Vein endothelial cell (primary cell): ENCODE measurements at places on chromosomes 5 and 9. TPM values are rescaled to one million over a fixed set of nuclear protein-coding genes. Genes with fewer than 3 reads are reported as not detected.

Gene C9orf153
- total RNA-seq: 0.33 TPM in 1 of 2 replicates, not detected in the other

Gene NUTM2F
- total RNA-seq: not detected in 2 replicates

Gene PTGDS
- not detected in 2 replicates for total RNA-seq

Gene WDR41
- total RNA-seq: 59.5 and 73.2 TPM in 2 replicates

Gene IFNA13
- total RNA-seq: not detected in 2 replicates

Gene PCDHGB6
- 4.3 and 6.2 TPM in 2 replicates for total RNA-seq

Gene SLC22A5
- total RNA-seq: 2.0 and 5.3 TPM in 2 replicates

Gene GBGT1
- 17.3 and 36.9 TPM in 2 replicates for total RNA-seq

Gene RGS7BP
- 0.65 and 1.6 TPM in 2 replicates for total RNA-seq

Gene IFNB1
- total RNA-seq: not detected in 2 replicates

Gene INSL4
- not detected in 2 replicates for total RNA-seq

Gene CCDC183
- total RNA-seq: 0.19 and 0.65 TPM in 2 replicates

Gene ZNG1F
- total RNA-seq: 6.5 and 12.1 TPM in 2 replicates
